ENCODE measurements at places on chromosomes 12 and 14.

DNA sequence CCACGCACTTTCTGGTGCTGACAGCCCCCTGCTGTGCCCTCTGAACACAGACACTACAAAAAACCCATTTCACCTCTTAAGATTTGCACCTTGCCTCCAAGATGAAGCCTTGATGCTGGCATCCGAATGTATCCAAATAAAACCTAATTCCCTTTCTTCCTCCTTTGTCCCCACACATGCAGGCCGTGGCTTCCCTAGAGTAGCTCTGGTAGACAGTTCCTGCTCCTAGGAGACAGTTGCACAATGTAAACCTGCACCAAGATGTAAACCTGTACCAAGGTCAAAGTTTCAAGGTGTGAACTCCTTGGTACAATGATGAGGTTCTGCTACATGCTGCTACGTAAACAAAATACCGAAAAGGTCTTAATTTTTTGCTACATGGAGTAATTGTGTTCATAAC lies 625 bp upstream of the ABHD12B start:
- DNase-seq, result no peak

DNA sequence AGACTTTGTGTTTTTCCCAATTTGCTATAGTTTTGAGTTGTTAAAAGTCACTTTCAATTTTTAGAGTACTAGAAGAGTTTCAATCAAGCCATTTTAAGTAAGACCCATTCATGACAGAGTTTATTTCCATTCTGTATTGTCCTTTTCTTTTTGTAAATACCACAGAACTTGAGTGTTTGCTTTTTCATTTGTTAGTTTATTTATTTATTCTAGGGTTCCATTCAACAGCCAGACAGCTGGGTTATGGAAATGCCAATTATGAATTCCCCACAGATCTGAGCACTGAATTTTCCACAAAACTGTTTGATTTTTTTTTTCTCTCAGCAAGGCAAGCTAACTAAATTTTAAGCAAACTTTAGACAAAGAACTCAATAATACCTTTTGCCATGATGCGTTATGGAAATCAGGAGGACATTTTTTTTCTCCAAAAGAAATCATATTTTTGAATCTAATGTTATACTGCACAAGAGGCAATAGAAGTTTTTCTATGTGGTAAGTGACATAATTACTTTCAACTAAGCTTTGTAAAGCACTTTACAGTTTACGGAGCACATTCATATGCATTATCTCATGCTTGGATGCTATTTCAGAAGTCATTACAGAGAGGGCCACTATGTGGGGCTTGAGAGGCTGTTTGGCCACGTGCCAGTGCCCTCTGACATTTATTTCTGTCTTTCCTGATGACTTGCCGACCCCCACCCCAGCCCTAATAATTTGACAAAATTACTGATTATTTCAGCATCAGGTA lies 181.5 kb downstream of the VRK1 start:
- DNase-seq, result no peak

- no peak for DNase-seq
Observed at GRCh38 chr12:1607940-1608712, 13.7 kb upstream of the FBXL14 start.

DNA sequence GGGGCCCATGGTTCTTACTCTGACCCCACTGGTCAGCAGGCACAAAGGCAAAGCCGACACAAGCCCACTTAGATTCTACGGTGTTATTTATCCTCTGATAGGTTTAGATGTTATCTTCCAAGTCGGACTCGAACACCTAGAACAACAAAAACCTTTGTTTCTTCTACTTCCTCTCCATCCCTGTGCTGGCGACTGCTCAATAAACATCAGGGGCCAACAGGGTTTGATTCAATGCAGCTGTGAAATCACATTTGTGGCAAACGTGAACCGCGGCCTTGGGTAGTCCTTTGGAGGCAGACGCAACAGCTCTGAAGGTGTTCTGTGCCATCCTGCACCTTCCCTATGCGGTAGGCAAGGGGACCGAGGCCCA lies 87.2 kb downstream of the CHGA start:
- DNase-seq, result no peak

DNA sequence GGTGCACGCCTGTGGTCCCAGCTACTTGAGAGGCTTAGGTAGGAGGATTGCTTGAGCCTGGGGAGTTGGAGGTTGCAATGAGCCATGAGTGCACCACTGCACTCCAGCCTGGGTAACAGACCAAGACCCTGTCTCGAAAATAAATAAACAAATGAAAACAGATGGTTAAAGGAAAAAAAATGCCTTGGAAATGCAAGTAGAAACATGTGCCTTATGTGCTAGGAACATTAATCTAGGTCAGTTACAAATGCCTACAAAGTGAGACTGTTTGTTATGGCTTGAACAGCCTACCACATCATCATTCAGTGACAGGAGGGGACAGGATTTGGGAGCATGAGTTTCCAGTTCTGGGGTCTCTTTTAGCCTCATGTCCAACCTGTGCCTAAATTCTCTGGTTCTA lies 52.4 kb upstream of the BCAT1 start:
- no peak for DNase-seq

GRCh38 chr12:82781309-82781997 lies 94.7 kb downstream of the TMTC2 start:
- no peak for DNase-seq

DNA sequence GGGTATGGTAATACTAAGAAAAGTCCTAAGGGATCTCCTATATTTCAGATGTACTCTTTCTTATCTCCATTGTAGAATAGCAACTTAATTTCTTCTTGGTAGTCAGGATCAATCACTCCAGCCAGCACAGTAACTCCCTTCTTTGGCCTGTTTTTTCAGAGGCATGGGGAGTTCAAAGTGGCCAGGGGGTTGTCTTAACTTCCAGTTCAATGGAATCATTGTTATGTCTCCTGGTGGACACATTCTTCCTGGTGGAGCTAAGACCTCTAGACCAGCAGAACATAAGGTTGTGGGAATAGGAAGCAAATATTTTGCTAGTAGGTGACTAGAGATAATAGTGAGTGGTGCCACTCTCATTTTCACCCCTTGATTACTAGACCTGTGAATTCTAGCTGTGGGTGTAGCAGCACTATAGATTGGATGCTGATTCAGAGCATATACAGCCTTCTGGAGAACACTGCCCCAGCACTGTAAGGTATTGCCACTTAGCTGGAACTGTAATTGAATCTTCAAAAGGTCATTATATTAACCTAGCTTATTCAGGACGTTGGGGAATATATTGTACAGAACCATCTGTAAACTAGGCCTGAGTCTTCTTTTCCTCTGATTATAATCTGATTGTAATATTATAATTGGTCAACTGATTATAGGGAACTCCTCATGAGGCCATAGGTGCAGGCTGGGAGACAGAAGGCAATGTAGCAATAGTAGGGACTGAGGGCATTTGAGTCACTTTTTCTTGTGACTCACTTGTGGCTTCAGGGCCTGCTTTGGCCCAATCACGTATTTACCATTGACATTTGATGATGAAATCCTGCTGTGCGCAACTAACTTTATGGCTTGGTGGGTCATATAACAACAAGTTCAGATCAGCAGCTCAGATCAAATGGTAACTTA lies 60.2 kb upstream of the ATP2B1 start:
- no peak for DNase-seq

- DNase-seq, result no peak
Observed at GRCh38 chr12:7797698-7798398, 8.6 kb downstream of the NANOG start.

- no peak for DNase-seq
Observed at GRCh38 chr14:62778852-62779251, 266.4 kb downstream of the KCNH5 start.

DNA sequence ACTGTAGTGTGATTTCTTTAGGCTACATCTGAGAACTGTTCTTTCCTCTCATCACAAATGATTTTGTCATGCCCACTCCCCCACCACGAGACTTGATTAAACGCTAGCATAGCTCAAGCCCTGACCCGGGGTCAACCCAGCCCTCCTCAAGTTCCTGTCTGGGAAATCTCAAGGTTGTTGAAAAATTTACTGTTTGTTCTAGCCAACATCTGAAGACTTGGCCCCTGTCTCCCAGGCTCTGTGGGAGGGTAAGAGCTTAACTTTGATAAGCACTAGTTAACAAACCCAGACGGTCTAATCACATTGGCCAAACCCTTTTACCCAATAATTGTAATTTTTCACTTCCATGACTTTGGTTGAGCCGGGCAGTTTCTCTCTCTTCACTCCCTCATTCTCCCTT lies 86.2 kb upstream of the AMIGO2 start:
- no peak for DNase-seq

DNA sequence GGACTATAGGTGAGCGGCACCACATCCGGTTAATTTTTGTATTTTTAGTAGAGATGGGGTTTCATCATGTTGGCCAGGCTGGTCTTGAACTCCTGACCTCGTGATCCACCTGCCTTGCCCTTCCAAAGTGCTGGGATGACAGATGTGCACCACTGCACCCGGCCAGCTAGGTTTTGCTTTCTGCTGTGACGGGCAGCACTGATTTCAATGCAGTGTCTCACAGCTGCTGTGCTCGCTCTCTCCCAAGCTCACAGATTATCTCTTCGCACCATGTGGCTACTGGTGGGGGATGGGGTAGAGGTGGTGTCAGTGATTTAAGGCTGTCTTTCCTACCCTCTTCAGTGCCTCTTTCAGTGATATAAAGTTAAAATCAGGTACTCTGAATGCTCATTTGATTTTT lies 909.1 kb downstream of the TRHDE start:
- DNase-seq, result no peak

DNA sequence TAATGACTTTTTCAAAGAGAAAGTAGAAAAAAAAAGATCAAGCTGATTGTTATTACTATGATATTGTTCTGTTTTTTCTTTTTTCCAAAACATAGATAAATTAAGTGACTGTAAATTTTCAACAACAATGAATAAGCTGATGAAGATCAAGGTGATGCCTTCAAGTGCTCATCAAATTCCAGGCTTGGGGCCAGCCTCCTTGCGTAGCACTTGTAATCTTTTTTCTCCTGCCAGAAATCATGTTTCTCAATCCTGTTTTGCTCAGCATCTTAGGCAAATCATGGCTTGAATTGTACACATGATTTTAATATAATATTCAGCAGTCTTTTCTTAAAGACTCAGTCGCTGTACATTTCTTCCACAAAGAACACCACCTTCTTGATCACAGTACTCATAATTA lies 333.2 kb downstream of the NPAS3 start:
- no peak for DNase-seq

GRCh38 chr12:40152783-40153383 lies 47.0 kb upstream of the SLC2A13 start:
- no peak for DNase-seq

DNA sequence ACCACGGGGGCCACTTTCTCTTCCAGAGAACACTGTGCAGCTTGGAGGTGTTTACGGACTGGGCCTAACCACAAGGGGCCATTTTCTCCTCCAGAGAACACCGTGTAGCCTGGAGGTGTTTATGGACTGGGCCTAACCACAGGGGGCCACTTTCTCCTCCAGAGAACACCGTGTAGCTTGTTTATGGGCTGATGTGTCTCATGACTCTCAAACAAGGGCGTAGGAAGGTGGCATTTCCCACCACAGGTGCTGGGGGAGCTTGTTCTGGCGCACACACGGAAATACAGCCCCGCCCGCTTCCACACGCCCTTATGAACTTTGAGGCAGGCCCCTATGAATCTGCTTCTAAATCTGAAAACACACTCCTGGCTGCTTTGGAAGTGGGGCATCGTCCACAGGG lies 174.6 kb upstream of the SFSWAP start:
- peak; percentile 66 for DNase-seq

- DNase-seq, result no peak
Observed at GRCh38 chr12:91388573-91388972, 206.0 kb upstream of the DCN start.

- DNase-seq, result no peak
Observed at GRCh38 chr14:72033365-72033764, 101.1 kb downstream of the RGS6 start.

- DNase-seq, result no peak
Observed at GRCh38 chr12:6115389-6115788, 9.1 kb downstream of the VWF start.

DNA sequence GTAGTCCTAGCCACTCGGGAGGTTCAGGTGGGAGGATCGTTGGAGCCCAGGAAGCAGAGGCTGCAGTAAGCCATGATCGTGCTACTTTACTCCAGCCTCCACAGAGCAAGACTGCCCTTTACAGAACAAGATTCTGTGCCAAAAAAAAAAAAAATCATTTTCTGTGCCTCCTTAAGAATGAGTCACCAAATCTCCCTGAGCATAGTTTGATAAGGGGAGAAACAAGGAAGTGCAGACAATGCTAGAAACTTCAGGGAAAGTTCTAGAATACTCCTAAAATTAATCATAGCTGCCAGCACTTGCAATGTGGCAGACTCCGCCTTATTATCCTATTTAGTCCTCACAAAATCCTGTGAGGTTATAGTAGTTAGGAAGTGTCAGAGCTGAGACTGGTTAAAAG lies 74.5 kb downstream of the KCNK10 start:
- DNase-seq, result no peak

DNA sequence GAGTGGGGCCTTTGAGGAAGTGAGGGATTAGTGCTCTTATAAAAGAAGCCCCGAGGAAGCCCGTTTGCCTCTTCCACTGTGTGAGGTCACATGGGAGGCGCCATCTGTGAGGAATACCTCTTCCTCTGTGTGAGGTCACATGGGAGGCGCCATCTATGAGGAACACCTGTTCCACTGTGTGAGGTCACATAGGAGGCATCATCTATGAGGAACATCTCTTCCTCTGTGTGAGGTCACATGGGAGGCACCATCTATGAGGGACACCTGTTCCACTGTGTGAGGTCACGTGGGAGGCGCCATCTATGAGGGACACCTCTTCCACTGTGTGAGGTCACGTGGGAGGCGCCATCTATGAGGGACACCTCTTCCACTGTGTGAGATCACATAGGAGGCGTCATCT lies 69.7 kb downstream of the SLC24A4 start:
- DNase-seq, result no peak

All from central memory CD4-positive, alpha-beta T cell (primary cell).